ENCODE measurements at places on chromosomes 6 and 20.

DNA sequence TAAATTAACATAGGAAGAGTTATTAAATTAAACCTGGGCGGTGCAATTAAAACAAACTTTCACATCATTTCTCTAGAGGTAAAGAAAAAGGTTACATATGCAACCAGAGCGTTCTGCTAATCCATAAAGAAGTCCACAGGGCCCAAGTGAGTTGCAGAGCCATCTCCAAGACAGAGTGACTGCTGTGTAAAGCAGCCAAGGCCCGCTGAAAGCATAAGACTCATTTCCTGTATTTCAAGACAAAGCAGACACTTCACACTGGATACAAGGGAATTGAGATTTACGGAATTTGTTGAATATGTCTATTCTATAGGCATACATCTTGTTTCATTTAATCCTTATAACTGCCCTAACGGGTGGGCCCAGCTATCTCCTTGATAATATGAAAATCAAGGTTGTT is 422.8 kb downstream of the CBLN4 start:
- no peak for DNase-seq

DNA sequence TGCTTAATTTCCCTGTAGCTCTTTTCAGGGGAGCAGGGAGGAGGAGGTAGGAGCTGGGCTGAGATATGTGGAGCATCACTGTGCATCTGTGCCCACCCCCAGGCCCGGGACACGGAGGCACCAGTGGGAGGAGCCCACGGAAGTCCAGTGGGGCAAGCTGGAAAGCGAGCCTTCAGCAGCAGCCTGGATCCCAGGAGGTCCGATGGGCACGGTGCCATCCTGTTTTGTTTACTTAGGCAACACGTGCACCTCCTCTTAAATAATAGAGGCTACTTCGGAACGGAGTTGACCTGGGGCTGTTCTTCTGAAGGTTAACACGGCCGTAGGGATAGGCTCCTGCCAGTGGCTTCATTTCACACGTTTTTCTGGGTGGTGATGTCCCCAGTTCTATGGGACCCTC is 51.6 kb downstream of the CDH4 start:
- DNase-seq, result no peak

DNA sequence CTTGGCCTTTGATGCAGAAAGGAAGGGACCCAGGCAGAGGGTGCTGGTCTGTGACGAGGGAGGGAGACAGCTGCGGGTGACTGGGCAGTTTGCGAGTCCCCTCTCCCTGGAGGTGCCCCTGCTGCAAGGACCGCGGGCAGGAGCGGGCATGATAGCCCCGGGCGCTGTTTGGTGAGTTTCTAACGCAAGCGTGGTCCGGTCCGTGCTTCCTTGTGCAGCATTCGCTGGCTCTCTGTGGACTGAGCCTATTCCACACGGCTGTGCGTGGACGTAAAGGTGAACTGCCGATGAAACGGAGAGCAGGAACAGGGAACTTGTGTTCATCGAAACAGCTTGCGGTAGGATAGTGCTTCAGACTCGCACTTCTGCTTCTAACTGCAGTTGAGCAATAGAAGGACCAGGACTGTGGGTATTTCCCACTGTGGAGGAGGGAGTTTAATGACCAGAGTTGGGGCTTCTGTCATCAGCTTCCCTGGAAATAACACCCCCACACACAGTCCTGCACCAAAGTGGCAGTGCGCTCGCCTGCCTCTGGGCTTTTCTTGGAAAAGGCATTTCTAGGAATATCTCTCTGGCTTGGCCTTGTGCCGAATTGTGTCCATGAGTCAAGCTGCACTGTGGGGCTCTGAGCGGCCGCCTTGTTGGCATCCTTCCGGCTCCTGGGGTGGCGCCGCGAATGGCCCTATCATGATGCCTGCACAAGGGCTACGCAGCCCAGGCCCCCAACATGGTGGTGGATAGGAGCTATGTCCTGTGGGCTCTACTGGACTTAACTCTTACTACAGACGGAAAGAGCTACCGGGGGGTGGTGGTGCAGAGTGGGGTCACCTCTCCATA is 48.9 kb downstream of the DUSP22 start:
- no peak for DNase-seq

DNA sequence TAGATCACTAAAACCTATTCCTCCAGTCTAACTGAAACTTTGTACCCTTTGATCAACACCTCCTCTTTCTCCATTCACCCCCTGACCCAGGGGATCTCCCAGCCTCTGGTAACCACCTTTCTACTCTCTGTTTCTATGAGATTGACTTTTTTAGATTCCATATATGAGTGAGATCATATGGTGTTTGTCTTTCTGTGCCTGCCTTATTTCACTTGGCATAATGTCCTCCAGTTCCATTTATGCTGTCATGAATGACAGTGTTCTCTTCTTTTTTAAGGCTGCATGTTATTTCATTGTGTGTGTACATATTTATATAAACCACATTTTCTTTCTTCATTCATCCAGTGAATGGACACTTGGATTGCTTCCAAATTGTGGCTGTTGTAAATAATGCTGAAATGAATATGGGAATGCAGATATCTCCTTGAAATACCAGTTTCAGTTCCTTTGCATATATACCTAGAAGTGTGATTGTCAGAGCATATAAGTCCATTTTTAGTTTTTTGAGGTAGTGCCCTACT is 57.7 kb downstream of the DHX35 start:
- no peak for DNase-seq

DNA sequence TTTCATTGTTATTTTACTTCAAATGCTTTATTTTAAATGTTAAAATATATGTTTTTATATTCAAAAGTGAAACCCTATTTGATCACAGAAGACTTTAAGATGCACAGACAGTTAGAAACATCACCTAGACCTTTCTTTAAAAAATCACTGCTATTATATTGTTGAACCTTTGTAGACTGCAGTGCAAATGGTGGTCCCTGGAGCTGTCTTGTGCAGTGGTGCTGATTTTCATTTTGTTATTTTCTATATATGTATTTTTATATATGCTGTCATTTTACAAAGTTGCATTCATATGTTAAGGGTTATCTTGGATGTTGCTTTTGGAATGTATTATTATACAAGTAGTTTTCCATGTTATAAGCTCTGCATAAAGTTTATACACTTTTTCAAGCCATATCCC is 18.7 kb upstream of the HLA-B start:
- DNase-seq, result no peak

DNA sequence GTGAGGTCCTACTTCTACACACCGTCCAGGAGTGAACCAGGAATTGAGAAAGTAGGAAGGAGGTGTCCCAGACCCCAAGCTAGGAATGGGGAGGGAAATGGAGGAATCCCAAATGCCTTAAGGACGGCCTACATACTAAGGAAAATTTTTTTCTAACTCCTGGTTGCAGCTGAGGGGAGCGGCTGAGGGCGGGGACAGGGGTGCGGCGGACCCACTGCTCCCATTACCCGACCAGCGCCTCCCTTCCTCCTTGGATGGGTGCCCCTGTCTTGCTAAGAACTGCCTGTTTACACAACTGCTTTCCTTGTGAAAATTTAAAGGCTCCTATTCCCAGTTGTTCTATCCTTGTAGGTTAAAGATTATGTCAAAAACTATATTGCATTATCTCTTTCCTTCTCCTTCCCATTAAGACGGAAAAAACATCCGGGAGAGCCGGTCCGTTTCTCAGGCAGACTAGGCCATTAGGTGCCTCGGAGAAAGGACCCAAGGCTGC is 699 bp upstream of the HSPA1B start:
- peak; percentile 80 for DNase-seq

All from AG20443 (cell line).